CD4-positive, alpha-beta T cell treated with Interleukin-1 beta for 1 hour (primary cell): ENCODE measurements at places on chromosomes 7 and 10.

GRCh38 chr10:113199459-113199858, 249.4 kb downstream of the TCF7L2 start:
- DNase-seq = no peak

GRCh38 chr10:104894681-104895080, 253.6 kb downstream of the SORCS3 start:
- DNase-seq = no peak

DNA sequence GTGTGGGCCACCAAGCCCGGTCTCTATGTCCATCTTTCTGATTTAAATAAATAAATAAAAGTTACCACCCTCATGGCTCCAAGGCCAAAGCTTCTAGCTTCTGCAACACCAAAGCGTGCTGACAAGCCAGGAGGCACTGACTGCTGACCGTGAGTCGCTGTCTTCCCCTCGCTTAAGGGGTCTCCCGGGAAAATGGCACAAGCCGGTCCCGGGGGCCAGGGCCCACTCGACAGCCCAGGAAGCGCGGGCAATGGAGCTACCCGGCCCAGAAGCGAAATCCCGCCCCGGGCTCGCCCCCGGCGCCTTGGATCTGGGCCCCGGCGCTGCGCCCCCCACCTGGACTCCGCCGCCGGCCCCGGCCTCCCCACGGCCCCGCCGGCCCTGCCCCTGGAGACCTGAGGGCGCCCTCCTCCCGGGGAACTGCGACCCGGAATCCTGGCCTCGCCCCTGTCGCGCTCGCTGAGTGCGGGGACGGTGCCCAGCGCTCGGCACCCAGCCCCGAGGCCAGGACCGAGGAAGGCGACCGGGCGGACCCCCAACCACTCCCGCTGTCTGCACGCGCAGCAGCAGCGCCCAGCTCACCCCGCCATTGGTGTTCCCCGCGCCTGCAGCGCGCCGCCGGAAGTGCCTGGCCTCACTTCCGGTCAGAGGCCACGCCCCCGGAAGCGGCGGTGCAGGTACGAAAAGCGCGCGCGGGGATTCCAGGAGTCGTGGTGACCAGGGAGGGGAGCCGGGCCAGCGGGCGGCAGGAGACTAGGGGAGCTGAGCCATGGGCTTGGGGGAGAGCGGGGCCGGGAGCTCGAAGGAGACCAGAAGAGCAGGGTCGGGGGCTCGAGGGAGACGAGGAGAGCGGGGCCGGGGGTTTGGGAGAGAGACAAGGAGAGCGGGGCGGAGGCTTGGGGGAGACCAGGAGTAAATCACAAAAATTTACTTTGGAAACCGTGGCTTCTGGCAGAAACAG, at the start of the genes MRM2 and NUDT1:
Gene MRM2 (minus strand): TSS at position 626 of the 961 bp plus-strand sequence. CDS start 36 bp downstream, at position 590.
Gene NUDT1 (plus strand): TSS at position 647 of the 961 bp plus-strand sequence. CDS start 2,349 bp downstream, outside the sequence.
- DNase-seq = peak; percentile 74

GRCh38 chr7:39228946-39229345, 251.2 kb downstream of the POU6F2 start:
- DNase-seq = no peak

- no peak for DNase-seq
Measured at GRCh38 chr7:146176860-146177259, 60.3 kb downstream of the CNTNAP2 start.

DNA sequence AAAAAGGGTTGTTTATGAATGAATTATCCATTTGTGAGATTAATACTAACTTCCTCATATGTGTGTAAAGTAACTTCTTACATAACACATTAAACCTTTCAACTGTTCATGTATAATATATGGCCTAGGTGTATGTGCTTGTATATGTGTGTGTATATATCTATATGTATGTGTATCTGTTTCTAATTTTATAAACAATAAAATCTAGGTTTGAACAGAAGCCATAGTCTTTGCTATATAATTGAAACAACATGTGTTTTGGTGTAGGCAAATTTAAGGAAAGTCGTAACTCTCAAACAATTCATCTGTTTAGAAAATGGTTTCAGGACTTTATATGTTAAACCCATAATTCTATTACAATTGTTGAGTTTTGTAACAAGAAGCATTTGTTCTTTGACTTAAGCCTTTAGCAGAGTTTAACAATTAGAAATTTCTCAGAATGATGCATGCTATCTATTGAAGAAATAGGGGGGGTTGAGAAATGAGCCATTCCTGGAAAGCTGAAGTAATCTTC, 103.3 kb downstream of the BBS9 start:
- DNase-seq = no peak

- no peak for DNase-seq
Measured at GRCh38 chr10:34813626-34814222, 1.4 kb downstream of the PARD3 start.

DNA sequence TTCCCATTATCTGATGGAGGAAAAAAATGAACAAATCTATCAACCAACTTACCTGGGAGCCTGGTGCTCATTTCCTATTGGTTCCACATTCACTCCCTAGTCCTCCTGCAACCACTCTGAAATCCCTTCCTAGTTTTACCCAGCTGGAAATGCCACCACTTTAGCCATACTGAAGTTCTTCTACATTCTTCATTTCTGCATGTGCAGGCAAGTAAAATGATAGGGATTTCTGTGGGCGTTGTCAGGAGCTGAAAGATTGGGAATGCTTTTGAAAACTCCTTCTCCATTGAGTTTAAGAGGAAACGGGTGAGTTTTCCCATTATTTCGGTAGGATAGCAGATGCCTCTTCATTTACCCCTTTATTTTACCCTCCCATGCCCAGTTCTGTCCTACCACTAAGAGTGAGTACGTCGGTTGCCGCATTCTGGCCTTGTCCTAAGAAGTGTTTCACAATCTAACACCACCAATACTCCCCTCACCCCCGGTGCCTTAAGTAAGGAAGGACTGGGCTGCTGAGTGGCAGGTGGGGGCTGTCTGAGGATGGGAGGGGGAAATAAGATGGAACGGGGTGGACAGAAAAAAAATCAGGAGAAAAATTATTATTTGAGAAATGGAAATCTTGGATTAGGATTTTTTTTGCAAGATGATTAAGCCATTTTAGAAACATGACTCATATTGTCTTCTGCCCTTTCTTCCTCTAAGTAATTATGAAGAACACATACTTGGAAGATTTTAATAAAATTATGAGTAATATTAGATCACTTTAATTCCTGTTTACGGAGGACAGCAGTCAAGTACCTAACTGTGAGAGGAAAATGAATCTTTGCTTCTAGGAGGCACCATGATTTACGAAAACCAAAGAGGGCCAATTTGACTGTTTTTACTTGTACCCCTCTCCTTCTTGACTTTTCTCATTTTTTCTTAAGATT, 13.2 kb upstream of the TAS2R60 start:
- no peak for DNase-seq

- DNase-seq = no peak
Measured at GRCh38 chr10:76034353-76035205, 603.2 kb downstream of the LRMDA start.

DNA sequence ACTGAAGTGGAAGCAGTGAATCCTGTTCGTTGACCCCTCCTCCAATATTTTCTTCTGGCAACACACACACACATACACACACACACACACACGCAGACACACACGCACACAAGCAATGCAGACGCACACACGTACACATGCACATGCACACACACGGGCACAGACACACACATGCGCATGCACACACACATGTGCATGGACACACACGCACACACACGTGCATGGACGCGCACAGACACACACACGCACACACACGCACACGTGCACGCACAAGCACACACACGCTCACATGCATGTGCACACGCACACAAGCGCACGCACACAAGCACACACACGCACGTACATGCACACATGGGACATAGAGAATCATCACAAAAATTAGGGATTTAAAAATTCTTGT, 488.2 kb upstream of the TPK1 start:
- no peak for DNase-seq

DNA sequence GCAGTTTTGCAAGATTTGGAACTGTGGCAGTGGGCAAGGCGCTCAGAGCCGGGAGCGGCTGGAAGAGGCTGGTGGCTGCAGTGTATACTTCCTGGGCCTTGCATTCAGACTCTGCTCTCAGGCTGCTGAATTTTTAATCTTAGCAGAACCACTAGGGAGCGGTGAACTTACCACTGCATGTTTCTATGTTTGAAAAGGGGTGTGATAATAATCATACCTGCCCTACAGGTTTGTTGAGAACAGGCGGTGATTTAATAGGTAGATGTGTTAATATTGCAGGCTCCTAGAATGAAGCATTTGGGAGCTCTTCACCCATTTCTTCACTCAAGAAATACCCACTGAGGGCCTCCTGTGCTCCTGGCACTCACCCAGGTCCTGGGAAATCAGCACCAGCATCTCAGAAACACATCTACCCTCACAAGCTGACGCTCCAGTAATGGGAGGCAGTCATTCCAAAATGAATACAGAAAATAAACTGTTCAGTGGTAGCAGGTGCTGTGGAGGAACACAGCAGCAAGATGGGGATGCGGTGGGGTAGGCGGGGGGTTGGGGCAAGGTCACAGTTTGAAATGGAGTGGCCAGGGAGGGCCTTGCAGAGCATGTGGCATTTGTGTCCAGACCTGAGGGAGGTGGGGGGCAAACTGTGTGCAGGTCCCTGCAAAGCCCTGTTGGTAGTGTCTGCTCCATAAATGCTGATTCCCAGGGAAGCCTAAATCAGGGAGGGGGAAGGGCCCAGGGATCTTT, 41.0 kb downstream of the VWA2 start:
- DNase-seq = no peak

DNA sequence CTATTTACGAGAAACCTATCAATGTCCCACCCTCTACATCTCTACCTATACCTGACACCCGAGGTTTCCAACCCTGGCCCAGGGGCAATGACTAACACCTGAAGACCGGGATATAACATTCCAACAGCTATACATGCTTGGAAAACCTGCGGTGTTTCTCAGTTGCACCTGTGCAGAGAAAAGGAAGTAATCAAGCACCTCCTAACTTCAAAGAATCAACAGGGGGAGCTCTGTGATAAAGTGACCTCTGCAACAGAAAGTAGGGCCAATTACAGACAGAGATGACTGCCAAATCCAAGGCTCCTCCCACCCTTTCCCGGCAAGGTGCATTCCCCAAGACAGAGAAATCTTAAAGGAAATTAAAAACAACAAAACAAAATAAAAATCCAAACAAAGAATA, 41.3 kb downstream of the CCDC6 start:
- peak; percentile 40 for DNase-seq

DNA sequence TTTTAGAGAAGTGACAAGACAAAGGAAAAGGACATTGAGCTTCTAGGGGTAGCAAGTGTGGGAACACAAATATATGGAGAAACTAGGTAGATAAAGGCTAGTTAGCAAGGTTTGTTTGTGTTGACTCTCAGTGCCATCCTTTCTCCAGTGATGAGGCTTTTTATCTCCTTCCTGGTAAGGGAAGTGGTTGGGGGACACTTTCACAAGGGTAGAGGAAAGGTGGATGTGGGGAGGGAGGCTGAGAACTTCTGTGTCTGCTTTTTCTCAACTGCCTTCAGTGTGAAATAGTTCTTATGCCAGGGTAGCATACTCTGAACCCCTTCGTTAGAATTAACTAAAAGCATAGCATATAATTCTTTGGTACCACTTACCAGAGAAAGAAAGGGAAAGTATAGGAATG, 93.0 kb upstream of the STRIP2 start:
- DNase-seq = no peak

- no peak for DNase-seq
Measured at GRCh38 chr7:17155529-17155928, 142.9 kb upstream of the AHR start.

- DNase-seq = no peak
Measured at GRCh38 chr7:124443762-124444161, 321.8 kb downstream of the GPR37 start.

DNA sequence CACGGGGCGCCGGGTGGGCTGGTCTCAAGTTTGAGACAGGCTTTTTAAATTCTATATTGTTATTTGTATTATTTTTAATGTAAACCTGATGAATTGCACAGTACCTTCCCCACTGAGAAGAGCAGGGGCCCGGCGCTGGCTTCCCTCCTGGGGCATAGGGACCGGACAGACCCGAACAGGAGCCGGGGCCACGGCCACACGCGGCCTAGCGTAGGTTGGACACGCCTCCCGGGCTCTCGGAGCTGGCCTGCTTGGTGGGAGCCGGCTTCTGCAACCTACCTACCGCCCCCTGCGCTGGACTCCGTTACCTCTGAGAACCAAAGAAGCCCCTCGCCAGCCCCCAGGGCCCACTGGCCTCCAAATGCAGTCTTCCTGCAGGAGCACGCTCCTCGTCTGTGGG, 19.8 kb upstream of the LANCL2 start:
- DNase-seq = no peak

GRCh38 chr10:1050554-1050953, 1.6 kb upstream of the IDI1 start:
- peak; percentile 59 for DNase-seq

DNA sequence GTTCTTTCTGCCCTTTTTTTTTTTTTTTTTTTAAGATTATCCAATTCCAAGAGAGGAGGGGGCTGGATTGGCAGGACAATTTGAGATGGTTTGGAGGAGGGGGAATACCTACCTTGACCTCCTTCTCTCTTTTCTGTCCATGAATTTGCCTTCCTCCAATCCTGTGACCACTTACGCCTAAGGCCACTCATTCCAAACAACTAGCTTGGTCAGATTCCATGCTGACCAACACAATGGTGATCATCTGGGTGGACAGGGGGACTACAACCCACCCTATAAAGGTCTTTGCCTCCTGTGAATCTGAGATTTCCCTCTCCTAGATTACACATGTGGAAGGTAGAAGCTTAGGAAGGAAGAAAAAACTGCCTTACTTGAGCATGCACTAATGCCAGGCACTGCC, 2.3 kb upstream of the LDB1 start:
- DNase-seq = no peak

GRCh38 chr10:74921744-74922143, 95.3 kb downstream of the KAT6B start:
- DNase-seq = no peak

DNA sequence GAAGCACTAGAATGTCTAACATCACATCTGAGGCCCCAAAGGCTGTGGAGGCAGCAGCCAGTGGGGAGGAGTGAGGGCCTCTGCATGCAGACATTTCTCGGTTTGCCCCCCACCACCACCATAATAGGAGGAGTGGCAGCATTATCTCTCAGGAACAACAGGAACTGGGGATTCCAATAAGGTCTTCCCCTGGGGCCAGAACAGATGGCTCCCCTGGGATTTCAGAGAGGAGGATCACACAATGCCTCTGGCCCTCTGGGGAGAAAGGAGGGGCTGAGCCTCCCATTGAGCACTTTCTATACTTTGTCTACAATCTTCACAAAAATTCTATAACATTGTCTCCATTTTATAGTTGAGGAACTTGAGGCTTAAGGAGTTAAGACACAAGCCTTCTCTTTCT, 61.1 kb downstream of the GRID1 start:
- no peak for DNase-seq

DNA sequence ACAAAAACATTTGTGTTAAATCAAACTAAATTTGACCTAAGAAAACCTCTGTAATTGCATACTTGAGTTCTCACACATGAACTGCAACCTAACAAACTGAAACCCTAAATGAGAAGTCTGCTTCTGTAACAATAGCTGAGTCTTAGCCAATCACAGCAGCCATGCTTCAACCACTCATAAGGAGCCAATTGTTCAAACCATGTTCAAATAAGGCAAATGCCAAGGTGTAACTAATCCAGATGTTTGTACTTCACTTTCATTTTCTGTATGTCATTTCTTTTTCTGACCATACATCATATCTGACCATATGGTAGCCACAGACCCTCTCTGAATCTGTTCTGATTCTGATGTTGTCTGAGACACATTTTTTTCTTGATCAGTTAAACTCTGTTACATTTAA, 47.5 kb upstream of the ANTXRL start:
- no peak for DNase-seq
